GM12878 (cell line): ENCODE measurements at places on chromosomes 2 and 18. TPM values are rescaled to one million over a fixed set of nuclear protein-coding genes. Genes with fewer than 3 reads are reported as not detected.

DNA sequence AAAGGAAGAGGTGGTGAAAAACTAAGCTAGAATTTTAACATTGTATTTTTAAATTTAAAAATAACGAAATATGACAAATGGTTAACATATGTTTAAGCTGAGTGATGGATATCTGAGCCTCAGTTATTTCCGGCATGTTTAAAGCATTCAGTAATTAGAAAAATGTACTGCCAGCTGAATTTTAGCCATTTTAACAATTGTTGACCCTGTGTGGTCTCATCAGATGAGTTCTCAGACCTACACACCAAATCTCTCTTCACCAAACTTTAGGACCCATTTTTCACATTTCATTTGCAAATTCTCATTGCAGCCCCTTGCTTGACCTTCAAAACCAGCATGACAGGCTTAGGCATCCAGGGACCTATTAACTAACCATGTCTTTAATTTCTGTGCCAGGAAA, 91.5 kb upstream of the RGPD4 start:
- H3K27ac ChIP-seq = no peak overlapping the region
- DNase-seq = no peak
- H3K36me3 ChIP-seq = no peaks in the 10 kb centered on the region
- no peaks in the 10 kb centered on the region for H3K4me1 ChIP-seq

- H3K27ac ChIP-seq = no peak overlapping the region
- no peak overlapping the region for H3K4me3 ChIP-seq
- no peaks in the 10 kb centered on the region for H3K36me3 ChIP-seq
- H3K27me3 ChIP-seq = no peaks in the 10 kb centered on the region; the same call in 1 of the 2 replicates
These were observed 16.9 kb upstream of the ALMS1 start for GRCh38 chr2:73368781-73369180.

DNA sequence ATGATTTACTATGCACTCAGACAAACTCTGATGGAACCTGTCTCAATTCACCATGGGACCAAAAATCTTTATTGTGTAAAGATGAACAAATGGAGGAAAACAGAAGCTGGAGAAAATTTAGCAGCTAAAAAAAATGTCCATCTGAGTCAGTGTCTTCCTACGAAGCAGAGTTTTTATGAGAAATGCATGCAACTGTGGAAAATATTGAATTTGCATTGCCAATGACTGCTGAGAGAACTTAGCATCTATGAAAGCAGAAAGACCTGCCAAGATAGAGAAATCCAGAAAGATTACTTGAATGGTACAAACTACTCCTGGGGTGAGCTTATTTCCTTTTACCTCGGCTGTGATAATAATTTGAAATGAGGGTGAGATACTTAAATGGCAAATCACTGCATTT, 289.7 kb upstream of the GCFC2 start:
- no peaks in the 10 kb centered on the region for H3K27me3 ChIP-seq
- no peak overlapping the region for H3K4me3 ChIP-seq
- no peak for DNase-seq
- H3K36me3 ChIP-seq = no peaks in the 10 kb centered on the region
- H3K4me1 ChIP-seq = no peaks in the 10 kb centered on the region

- H3K36me3 ChIP-seq = no peaks in the 10 kb centered on the region
- no peak for DNase-seq
- H3K4me3 ChIP-seq = no peak overlapping the region
- H3K27ac ChIP-seq = no peak overlapping the region
- no peaks in the 10 kb centered on the region for H3K27me3 ChIP-seq
These were observed 95.4 kb downstream of the TSHZ1 start for GRCh38 chr18:75305984-75306383.

Gene LRP2
- 0.05 and 0.15 TPM in 2 replicates for total RNA-seq

Gene OXER1
- 6.6 and 7.6 TPM in 2 replicates for total RNA-seq

- no peak overlapping the region for H3K27ac ChIP-seq
- no peaks in the 10 kb centered on the region for H3K4me1 ChIP-seq
- no peaks in the 10 kb centered on the region for H3K27me3 ChIP-seq
- H3K4me3 ChIP-seq = no peak overlapping the region
- no peaks in the 10 kb centered on the region for H3K36me3 ChIP-seq
These were observed 160.3 kb upstream of the FSIP2 start for GRCh38 chr2:185578322-185578721.

Gene INHA
- total RNA-seq = not detected in 2 replicates

GRCh38 chr18:27017901-27018500, 152.5 kb upstream of the AQP4 start:
- H3K27ac ChIP-seq = no peak overlapping the region
- no peak for DNase-seq
- H3K4me3 ChIP-seq = no peak overlapping the region

GRCh38 chr2:38603402-38604290, 918 bp upstream of the HNRNPLL start:
- H3K36me3 ChIP-seq = no peaks in the 10 kb centered on the region
- peaks cover 18% of the 10 kb centered on the region for H3K4me1 ChIP-seq
- no peaks in the 10 kb centered on the region for H3K27me3 ChIP-seq
- H3K4me3 ChIP-seq = peak overlapping the region; percentile 74

GRCh38 chr2:7552825-7553570, 635.8 kb downstream of the RNF144A start:
- no peaks in the 10 kb centered on the region for H3K36me3 ChIP-seq
- H3K27me3 ChIP-seq = no peaks in the 10 kb centered on the region
- no peak for DNase-seq
- no peaks in the 10 kb centered on the region for H3K4me1 ChIP-seq
- no peak overlapping the region for H3K4me3 ChIP-seq
- H3K27ac ChIP-seq = no peak overlapping the region

DNA sequence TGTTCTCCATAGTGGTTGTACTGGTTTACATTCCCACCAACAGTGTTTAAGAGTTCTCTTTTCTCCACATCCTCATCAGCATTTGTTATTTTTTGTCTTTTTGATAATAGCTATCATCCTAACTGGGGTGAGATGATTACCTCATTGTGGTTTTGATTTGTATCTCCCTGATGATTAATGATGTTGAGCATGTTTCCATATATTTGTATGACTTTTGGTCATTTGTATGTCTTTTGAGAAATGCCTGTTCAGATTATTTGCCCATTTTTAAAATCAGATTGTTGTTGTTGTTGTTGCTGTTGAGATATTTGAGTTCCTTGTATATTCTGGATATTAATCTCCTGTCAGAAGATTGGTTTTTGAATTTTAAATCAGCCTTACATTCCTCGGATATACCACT, 147.5 kb downstream of the NCOA1 start:
- no peak overlapping the region for H3K4me3 ChIP-seq
- no peaks in the 10 kb centered on the region for H3K27me3 ChIP-seq

- DNase-seq = no peak
- no peaks in the 10 kb centered on the region for H3K4me1 ChIP-seq
- H3K36me3 ChIP-seq = no peaks in the 10 kb centered on the region
- H3K27me3 ChIP-seq = peaks cover 7% of the 10 kb centered on the region; the same call in 1 of the 2 replicates
- no peak overlapping the region for H3K27ac ChIP-seq
These were observed 1.6 kb downstream of the SNED1 start for GRCh38 chr2:240999873-241000541.

Gene HTR2B
- total RNA-seq = 0.13 and 0.19 TPM in 2 replicates

- no peaks in the 10 kb centered on the region for H3K36me3 ChIP-seq
- DNase-seq = no peak
- no peak overlapping the region for H3K27ac ChIP-seq
- no peak overlapping the region for H3K4me3 ChIP-seq
- no peaks in the 10 kb centered on the region for H3K4me1 ChIP-seq
These were observed 44.3 kb downstream of the RBM43 start for GRCh38 chr2:151217343-151217742.

GRCh38 chr2:30252723-30253701, 21.7 kb downstream of the LBH start:
- H3K27me3 ChIP-seq = no peaks in the 10 kb centered on the region
- H3K4me3 ChIP-seq = no peak overlapping the region
- DNase-seq = no peak
- H3K4me1 ChIP-seq = no peaks in the 10 kb centered on the region; the same call in 1 of the 2 replicates

GRCh38 chr2:114056294-114057143, 166.6 kb downstream of the ACTR3 start:
- no peaks in the 10 kb centered on the region for H3K27me3 ChIP-seq
- H3K4me3 ChIP-seq = no peak overlapping the region
- DNase-seq = peak; percentile 9
